ENCODE measurements at places on chromosomes 1 and 21. TPM values are rescaled to one million over a fixed set of nuclear protein-coding genes. Genes with fewer than 3 reads are reported as not detected.

GRCh38 chr1:17554954-17555353 is 15.5 kb downstream of the ARHGEF10L start:
- DNase-seq = no peak

DNA sequence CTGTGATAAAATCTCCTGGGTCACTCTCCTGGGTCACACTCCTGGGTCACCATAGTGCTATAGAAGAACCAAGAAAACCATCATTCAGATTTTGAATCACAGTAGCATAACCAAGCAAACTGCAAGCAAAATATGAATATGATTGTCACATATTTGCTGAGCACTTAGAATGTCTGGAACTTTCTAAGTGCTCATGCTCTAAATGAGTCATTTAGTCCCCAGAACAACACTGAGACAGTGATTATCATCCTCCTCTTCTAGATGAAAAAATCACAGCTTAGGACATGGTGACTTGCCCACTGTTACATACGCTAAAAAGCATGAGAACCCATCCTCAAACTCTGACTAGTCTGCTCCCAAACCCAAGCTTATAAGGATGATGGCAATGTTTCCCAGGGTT is 39.5 kb upstream of the DDAH1 start:
- DNase-seq = no peak

Gene OR2T29
- total RNA-seq = not detected

DNA sequence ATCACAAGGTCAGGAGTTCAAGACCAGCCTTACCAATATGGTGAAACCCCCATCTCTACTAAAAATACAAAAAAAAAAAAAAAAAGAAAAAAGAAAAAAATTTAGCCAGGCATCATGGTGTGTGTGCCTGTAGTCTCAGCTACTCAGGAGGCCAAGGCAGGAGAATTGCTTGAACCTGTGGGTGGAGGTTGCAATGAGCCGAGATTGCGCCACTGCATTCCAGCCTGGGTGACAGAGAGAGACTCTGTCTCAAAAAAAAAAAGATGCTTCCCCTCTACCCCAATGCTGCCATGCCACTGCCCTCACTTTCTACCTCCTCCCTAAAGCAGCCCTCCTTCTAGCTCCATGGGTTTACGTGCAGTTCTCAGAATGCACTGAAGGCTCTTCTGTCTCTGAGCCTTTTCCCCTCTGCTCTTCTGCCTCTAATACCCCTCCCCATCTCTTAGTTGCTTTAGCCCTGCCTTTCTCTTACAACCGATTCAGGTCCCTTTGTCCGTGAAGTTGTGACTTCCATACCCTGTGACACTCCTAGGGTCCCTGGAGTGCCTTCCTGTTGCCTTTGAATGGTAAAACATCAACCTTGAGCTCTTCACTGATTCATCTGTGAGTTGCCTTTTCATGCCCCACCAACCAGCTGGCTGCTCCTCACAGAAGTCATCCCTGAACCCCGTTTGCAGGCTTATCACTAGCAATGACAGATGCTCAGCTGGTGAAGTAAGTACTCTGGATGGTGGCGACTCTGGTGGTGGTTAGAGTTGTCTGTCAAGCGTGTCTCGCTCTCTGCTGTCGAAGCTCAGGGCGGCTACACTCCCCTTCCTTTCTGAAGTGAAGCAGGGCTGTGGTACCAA is 234.9 kb downstream of the RHOU start:
- no peak for DNase-seq

Data from mammary epithelial cell (primary cell).